ENCODE measurements at places on chromosomes 13 and 19. TPM values are rescaled to one million over a fixed set of nuclear protein-coding genes. Genes with fewer than 3 reads are reported as not detected.

DNA sequence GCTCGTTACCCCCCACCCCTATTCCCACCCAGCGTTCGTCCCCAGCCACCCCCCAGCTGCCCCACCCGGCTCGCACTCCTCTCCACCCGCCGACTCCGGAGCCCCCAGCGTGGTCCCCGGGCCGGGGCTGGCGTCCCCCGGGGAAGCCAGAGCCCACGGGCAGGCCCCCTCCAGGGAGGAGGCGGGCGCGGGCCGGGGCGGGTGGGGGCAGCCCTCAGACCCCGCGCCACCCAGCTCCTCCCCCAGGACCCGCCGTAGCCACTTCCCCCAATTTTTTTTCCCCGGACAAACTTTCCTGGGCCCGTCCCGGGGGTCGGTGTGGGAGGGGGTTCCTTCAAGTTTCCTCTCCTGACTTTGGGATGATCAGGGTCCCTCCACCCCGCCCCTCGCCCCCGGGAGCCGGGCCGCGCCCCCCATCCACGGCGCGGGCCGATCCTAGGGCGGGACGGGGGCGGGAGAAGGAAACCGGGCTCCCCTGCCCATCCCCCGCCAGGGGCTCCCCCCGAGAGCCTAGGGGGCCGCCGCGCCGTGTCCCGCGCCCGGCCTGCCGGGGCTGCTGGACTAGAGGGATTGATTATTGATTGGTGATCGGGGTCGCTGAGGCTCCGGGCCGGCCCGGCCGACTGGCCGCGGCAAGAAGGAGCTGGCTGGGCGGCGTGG lies 927 bp upstream of the TSHZ3 start:
- H3K4me1 ChIP-seq: peaks cover 32% of the 10 kb centered on the region
- DNase-seq: no peak
- no peak overlapping the region for H3K27ac ChIP-seq
- peaks cover 4% of the 10 kb centered on the region for H3K36me3 ChIP-seq
- peak overlapping the region; percentile 53 for H3K4me3 ChIP-seq
- peaks cover 59% of the 10 kb centered on the region for H3K27me3 ChIP-seq

- no peaks in the 10 kb centered on the region for H3K27me3 ChIP-seq
- H3K36me3 ChIP-seq: peaks cover 3% of the 10 kb centered on the region
- H3K4me1 ChIP-seq: no peaks in the 10 kb centered on the region
- H3K4me3 ChIP-seq: no peak overlapping the region
- no peak overlapping the region for H3K27ac ChIP-seq
Observed at GRCh38 chr19:23998568-23998967, 83.9 kb downstream of the ZNF726 start.

- H3K4me1 ChIP-seq: no peaks in the 10 kb centered on the region
- H3K27me3 ChIP-seq: peaks cover 1% of the 10 kb centered on the region
- no peak overlapping the region for H3K4me3 ChIP-seq
- no peak for DNase-seq
Observed at GRCh38 chr13:94454906-94455305, 24.6 kb downstream of the DCT start.

The ANKRD24 gene
- 0.54 TPM for total RNA-seq
